ENCODE measurements at places on chromosomes 16 and 17.

- DNase-seq: no peak
These were observed 32.6 kb downstream of the LMF1 start for GRCh38 chr16:938136-938535.

DNA sequence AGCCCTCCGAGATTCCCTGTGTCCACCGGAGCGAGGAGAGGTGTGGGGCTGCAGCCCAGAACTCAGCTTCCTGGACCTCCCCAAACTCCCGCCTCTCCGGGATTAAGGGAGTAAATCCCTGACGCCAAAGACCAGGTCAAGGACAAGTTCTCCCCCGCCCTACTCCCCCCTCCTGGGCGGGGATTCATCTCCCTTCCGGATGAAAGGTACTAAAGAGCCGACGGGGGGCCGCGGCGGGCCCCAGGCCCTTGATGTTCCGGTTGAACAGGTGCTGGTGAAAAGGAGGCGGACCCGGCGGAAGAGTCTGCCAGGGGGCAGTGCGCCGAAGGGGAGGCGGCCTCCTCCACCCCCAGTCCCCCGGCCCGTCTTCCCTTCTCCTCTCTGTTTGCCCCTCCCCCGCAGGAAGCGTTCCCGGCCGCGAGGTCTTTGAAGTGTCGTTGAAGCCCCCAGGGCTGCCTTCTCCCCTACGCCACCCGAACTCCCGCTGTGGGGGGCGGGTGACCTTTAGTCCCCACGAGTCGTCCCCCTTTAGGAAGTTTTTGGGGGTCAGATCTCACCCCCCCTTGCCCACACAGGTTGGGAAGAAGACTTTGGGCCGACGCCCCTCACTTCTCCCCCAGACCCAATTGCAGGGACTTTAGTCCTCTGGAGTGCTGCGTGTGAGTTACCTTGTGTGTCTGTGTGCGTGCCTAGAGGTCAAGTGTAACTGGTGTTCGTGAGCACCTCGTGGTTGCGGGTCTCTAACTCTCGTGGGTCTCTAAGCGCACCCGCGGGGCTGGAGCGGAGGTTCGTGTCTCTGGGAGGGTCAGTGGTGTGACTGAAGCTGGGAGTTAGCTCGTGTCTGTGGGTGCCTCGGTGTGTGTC is 1.1 kb upstream of the MLLT6 start:
- peak; percentile 37 for DNase-seq

DNA sequence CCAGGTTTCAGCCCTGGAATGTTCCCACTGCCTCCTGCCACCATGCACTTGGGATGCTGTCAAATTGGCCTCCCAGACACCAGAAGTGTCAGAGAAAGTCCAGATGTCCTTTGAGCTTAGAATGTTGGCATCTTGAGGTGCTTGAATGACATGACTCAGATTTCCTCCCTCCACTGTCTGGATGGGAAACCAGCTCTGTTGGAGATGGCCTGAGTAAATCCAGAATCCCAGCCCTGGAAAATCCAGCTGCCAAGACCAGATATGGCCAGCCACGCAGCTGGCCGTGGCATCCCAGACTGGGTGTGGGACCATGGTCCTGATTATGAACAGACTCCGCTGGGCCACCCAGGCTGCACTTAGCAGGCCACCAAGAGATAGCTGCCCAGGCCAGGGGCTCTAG is 57.0 kb upstream of the CLEC3A start:
- DNase-seq: no peak

DNA sequence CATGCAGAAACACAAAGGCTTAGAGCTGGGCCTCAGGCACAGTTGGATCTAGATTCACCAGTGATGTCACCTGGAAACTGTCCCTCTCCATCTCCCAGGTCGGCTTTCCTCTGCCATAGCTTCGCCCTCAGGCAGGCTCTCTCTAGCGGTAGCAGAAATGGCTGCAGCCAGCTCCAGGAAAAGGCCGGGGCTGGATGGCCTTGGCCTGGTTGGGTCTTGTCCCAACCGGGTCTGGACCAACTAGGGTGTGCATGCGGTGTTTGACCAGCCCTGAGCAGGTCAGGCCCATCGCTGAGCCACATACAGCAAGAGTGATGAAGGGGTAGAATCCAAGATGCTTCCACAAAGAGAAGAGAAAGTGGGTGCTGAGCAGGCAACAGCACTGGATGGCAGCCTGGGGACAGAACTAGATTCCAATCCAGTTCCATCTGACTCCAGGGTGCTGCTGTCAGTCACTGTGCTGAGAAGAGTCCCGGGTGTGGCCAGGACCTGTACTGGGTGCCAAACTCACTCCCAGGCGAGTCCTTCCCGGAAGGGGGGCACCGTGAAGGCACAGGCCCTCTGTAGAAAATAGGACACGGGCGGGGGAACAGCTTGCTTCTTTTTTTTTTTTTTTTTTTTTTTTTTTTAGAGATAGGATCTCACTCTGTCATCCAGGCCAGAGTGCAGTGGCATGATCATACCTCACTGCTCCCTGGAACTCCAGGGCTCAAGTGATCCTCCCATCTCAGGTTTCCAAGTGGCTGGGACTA is 51.8 kb downstream of the SOCS3 start:
- no peak for DNase-seq

- no peak for DNase-seq
These were observed 160.6 kb upstream of the RPL38 start for GRCh38 chr17:74042744-74043486.

- DNase-seq: no peak
These were observed 56.5 kb downstream of the USP31 start for GRCh38 chr16:23092801-23093117.
